Cortex of kidney (tissue), 1 donor: ENCODE measurements at places on chromosomes 6 and 20.

- no peak for DNase-seq
These were observed 311.1 kb downstream of the SLC35F1 start for GRCh38 chr6:118218156-118218555.

DNA sequence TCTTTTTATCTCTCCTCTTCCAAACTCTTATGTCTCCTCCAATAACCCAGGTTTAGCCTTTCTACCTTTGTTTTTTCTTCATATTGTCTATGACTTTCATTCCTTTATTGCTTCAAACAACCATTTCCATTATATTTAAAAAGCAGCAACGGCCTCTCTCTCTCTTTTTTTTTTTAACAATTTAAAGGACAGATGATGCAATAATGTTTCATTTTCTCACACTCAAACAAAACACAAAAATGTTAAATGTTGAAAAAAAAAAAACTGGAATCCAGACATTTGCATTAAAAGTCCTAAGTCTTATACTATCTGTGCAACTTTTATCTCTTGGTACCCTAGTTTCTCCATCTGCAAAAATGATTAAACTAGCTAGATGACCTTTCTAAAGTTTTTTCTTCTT, 105.8 kb downstream of the LMBRD1 start:
- no peak for DNase-seq

- DNase-seq: no peak
These were observed 43.9 kb upstream of the PAX1 start for GRCh38 chr20:21661488-21662055.

GRCh38 chr6:7389162-7389450, 436 bp downstream of the CAGE1 start:
- no peak for DNase-seq

DNA sequence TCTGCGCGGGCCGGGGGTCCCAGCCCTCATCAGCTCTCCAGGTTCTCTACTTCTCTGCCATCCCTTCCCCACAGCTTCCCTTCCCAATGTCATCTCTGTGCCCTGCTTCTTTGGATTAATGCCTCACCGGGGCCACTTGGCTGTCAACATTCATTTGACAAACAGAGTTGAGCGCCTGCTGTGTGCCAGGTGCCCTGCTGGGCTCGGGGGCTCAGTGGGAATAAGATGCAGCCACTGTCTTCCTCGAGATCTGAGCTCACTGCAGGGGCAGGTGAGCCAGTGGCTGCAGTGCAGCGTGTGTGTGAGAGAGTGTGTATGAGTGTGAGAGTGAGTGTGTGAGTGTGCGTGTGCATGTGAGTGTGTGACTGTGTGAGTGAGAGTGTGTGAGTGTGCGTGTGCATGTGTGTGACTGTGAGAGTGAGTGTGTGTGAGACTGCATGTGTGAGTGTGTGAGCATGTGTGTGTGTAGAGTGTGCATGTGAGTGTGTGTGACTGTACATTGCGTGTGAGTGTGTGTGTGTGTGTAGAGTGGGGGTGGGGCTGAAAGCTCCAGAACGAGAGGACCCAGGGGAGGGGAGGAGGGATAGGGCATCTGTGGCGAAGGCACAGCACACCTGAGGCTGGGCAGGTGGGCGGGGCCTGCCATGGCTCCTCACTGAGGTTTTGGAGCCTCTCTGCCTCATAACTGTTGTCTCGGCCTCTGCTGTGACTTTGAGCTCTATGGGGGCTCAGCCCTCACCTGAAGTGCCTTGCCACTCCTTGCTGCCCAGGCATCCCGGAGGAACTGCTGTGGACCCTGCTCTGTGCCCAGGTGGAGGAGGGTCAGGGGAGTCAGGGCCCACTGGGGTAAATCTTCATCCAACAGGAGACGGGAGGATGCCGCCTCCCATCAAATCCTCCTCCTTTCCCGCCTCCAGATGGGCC, 36.5 kb upstream of the PHACTR3 start:
- no peak for DNase-seq

DNA sequence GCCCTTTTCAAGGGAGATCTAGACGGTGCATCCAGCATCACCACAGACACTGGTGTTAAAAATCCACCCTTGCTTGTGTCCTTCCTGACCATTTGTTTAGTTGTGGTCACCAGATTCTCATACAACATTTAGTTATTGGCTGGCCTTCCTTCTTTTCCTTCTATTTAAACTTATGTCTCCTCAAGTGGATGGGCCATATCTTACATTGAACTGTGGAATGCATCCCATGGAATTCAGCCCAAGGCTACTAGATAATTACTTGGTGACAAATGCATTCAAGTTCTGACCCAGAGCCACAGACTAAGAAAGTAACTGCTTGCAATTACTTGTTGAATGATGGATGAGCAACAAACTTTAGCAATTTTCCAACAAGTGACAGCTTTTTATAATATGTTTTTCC, 198.9 kb upstream of the SSTR4 start:
- DNase-seq: no peak

- DNase-seq: no peak
These were observed 511.0 kb downstream of the CDKAL1 start for GRCh38 chr6:21045135-21045700.

DNA sequence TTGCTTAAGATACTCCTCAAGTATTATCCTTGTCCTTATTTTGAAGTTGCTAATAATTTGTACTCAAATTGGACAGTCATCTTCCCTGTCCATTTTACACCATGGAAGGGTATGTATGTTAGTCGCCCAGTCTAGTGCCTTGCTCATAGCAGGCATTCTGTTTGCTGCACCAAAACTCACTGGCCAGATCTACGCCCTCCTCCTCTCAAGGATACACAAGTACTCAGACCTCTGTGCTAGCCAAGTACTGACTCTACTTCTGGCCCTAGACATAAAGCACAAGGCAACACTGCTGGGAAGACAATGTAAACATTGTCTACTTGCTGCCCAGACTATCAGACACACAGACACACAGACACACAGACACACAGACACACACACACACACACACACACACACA, 57.7 kb downstream of the DNAAF9 start:
- no peak for DNase-seq

DNA sequence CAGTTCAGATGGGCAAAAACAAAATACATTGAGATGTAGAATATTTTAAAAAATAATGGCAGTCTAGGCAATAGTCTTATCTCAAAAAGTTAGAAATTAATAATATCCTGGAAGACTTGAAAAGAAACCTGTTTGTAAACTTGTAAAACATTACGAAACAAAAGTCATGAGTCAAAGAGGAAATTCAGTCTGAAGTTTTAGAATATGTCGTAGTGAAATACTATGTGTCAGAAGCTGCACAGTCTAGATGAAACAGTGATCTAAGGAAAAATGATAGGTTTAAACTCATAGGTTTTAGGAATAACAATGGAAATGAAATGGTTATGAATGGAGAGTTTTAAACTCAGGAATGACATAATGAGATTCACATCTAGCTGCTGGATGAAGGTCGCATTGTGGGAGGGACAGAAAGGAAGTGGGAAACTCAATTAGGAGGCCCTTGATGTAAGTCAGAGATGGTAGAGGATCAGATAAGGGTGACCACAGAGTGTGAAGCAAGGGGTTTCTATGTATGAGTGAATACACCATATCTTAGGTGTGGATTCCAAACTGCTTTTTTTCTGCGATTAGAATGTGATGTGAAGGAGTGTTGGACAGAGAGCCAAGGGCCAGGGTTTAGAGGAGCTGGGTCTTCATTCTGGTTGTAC, 2.8 kb downstream of the SNRPB2 start:
- no peak for DNase-seq

DNA sequence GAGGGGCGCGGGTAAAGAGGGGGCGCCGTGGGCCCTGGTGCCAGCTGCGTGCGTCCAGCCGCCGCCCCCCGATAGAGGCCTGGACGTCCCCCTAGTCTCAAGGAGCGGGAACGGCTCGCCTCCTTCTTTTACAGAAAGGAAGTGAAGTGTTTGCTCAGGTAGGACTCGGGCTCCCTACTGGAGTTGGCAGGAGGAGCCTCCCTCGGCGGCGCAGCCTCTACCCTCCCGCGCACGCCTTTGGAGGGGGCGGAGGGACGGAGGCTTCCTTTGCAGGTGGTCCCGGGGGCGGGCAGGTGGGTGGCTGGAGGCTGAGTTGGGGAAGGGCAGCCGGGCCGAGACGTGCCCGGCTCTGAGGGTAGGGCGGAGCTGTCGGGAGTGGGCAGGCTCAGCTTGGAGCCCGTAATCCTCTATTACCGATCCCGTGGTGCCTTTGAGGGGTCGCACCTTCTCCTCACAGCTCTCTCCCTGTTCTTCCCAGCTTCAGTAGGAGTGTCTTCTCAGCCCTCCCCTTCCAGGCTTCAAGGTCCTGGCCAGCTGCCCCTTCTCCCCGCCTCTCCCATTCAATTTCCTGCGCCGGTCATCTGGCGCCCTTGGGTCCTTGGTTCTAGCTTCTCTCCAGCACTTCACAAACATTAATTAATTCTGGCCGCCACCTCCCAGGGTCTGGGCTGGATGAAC, 728 bp downstream of the ITPR3 start:
- DNase-seq: no peak

DNA sequence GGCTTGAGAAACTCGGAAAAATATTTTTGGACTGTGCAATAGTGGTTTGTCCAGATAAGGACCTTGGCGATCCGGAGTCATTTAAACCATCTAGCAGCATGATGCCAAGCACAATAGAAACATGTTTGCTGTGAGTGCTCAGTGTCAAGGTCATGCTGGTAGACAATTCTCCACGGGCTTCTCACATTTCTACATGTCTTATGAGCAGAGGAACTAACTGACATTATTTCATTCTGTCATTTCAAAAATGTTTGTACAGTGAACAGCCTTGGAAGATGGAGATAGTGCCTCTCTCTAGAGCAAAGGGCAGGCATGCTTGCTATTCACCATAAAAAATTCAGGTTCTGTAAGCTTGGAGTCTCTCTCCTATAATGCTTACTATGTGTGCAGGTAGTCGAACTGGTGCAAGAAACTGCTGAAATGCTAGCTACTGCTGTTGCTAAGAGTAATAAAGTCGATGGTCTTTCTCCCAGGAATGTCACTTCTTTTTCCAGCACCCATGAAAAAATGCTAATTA, 25.4 kb upstream of the CCN2 start:
- no peak for DNase-seq

DNA sequence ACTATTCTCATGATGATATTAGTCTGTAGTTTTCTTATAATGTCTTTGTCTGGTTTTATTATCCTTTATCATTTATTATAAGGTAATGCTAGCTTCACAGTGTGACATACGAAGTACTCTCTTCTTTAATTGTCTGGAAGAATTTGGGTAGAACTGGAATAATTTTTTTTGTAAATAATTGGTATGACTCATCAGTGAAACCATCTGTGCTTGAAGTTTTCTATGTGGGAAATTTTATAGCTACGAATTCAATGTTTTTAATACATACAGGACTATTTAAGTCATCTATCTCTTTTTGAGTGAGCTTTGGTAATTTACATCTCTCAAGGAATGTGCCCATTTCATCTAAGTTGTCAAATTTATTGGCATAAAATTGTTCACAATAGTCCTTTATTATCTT, 86.3 kb downstream of the SOD2 start:
- no peak for DNase-seq

DNA sequence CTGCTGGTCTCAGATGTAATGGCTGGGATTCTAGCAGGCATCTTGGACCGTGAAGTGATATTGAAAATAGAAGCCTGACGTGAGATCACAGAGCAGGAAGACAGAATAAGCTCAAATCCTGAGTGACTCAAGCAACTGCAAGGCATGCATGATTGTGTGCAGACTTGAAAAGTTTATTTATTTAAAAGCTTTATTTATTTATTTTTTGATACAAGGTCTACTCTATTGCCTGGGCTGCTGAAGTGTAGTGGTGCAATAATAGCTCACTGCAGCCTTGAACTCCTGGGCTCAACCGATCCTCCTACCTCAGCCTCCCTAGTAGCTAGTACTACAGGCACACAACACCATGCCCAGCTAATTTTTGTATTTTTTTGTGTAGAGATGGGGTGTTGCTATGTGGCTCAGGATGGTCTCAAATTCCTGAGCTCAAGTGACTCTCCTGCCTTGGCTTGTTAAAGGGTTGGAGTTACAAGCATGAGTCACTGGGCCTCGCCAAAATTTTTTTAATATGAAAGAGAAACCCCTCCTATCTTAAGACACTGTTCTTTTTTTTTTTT, 40.1 kb upstream of the RNF144B start:
- no peak for DNase-seq

- no peak for DNase-seq
These were observed 47.6 kb downstream of the CPXM1 start for GRCh38 chr20:2752567-2753460.

DNA sequence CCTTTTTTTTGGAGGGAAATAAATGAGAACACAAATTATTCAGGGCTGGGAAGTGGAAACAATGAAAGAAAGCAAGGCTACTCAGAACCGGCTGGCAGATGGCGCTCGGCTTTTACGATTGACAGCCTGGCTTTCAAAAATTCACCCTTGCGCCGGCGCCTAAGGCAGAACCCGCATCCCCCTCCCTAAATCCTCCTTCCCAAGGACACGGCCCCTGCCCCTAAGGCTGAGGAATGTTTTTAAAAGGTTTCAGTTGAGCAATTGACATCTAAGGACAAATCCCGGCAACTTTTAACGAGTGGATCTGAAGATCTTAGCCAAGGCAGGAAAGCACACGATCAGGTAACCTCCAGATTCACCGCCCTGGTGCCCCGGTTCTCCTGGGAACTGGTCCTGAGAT, 16.3 kb downstream of the GNAS start:
- no peak for DNase-seq

DNA sequence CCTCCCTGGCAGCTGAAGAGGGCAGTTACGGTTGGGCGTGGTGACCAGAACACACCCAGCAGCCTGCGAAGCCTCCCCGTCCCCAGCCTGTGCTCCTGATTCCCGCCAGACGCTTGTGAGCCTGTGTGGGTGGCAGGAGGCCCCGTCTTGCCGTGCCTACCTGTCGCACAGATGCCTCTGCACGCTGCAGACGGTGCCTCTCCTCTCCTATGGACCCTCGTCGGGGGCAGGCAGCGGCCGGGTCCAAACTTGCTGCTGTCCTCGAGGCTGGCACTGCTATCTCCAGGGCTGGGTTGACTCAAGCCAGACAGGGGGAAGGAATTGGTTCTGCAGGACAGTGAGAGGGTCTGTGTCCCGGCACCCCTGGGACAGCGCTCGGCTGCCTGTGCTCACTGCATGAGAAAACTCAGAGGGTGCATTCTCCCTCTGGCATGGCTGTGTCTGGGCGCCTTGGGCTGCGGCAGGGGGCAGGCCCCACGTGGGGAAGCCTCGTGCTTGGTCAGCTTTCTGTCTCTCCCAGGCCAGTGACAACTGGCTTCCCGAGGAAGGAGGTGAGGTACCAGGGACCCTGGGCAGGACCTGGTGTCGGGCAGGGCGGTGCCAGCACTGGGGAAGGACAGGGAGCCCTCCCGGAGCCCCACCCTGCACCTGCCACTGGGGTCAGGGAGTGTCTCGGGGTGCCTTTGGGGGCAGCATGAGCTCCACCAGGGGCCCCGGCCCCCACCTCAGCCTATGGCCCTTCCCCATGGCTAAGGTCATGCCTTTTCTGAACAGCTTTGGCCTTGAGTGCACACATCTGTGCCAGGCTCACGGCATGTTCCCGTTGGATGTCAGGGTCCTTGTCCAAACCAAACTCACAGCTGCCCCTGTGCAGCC, 127.5 kb downstream of the TAF4 start:
- DNase-seq: no peak

GRCh38 chr20:4009309-4009708, 6.0 kb downstream of the RNF24 start:
- DNase-seq: no peak

GRCh38 chr6:4491501-4492260, 284.5 kb upstream of the CDYL start:
- DNase-seq: no peak
